ENCODE measurements at places on chromosomes 7 and 10.

- DNase-seq: no peak
These were observed 38.6 kb downstream of the PFKP start for GRCh38 chr10:3105905-3106304.

GRCh38 chr7:157529768-157530560 is 193.2 kb downstream of the DNAJB6 start:
- DNase-seq: no peak

GRCh38 chr10:75018251-75018650 is 93.2 kb upstream of the SAMD8 start:
- DNase-seq: no peak

GRCh38 chr7:10688544-10688943 is 285.1 kb upstream of the PHF14 start:
- no peak for DNase-seq

DNA sequence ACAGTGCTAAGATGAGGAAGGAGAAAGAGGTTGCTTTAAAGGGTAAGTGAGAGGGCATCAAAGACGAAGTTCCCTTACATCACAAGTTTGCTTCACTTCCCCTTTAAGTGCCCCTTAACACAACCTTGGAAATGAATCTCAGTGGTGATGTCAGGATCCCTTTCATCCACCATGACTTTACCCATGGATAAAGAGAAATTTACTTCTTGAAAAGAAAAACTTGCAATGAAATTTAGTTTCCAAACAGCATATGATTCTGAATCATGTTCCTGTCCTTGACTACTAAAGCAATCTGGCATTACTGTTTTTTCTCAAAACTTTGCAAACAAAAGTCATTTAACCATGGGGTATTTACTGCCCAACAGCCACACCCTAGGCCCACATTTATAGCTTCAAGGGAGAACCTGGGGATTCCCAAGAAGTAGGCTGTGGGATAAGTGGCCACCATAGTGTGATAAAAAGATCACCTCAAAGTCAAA is 135.9 kb downstream of the ITGB8 start:
- no peak for DNase-seq

GRCh38 chr7:157397731-157398691 is 61.2 kb downstream of the DNAJB6 start:
- DNase-seq: peak; percentile 74

All from Jurkat, Clone E6-1 (cell line).